ENCODE measurements at places on chromosomes 2 and 18. TPM values are rescaled to one million over a fixed set of nuclear protein-coding genes. Genes with fewer than 3 reads are reported as not detected.

Gene SP5
- 0.09 TPM for total RNA-seq

Gene AQP12B
- total RNA-seq, result not detected

Gene GPR148
- total RNA-seq, result not detected

Gene FBXO15
- total RNA-seq, result 0.41 TPM

Gene ARHGEF4
- 0.41 TPM for total RNA-seq

Gene MRO
- total RNA-seq, result not detected

Gene PPP1R1C
- total RNA-seq, result not detected

Gene GAD1
- total RNA-seq, result 8.0 TPM

Gene NPAS2
- 4.8 TPM for total RNA-seq

Gene CCDC74A
- 1.9 TPM for total RNA-seq

Gene LIPG
- not detected for total RNA-seq

Gene ERBB4
- not detected for total RNA-seq

Gene KLF7
- 21.8 TPM for total RNA-seq

Gene RBM44
- 0.93 TPM for total RNA-seq

Gene ZC3H8
- 25.7 TPM for total RNA-seq

Gene EVX2
- total RNA-seq, result not detected

Gene ADGRF3
- total RNA-seq, result 4.8 TPM

Gene FAHD2A
- 27.0 TPM for total RNA-seq
